ENCODE measurements at places on chromosomes 7 and 10.

DNA sequence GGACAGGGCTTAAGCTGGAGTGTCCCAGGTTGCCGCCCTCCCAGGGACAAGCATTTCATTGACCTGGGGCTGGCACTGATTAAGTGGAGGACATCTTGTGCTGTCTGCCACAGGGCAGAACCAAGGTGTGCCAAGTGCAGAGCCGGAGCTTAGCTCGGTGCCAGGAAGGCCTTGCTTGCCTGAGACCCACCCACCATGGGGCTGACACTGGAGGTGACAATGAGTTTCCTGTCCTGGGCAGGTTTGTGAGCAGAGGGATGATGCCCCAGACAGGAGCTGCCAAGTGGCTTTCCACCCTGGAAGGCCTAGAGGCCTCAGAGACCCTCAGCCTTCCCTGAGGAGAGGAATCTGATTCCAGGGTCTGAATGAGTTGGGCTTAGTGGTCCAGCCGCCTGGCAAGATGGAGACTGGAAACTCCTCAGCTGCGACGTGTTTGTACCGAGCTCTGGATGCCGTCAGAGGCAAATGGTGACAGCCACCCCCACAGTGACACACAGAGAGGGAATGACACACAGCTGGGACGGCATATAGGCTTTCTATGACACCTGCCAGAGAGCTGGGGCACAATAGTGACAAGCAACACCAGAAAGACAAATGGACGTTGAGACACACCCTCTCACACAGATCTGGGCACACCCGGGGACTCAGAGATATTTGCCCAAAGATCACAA, 2.6 kb downstream of the ADCYAP1R1 start:
- no peak for ATAC-seq

GRCh38 chr10:110335314-110336064, 30.8 kb upstream of the SMNDC1 start:
- ATAC-seq = no peak

GRCh38 chr7:104550362-104550761, 222.0 kb downstream of the LHFPL3 start:
- no peak for ATAC-seq

DNA sequence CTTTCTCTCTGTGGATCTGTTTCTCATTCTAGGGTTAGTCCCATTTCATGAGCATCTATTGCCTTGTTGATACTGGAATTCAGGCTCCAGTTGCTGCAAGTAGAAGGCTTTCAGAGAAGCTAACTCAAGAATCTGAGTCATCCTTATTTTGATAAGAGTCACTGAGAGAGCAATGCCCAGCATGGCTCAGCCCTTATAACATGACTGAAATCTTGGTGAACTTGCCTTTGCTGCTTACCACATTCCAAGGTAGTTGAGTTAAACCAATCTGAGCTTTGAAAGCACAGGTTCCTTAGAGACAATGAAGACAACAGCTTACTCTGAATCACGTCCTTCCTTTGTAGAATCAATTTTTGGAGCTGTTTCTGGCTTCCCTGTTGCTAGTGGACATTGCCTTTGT, 53.6 kb upstream of the CHCHD3 start:
- no peak for ATAC-seq

DNA sequence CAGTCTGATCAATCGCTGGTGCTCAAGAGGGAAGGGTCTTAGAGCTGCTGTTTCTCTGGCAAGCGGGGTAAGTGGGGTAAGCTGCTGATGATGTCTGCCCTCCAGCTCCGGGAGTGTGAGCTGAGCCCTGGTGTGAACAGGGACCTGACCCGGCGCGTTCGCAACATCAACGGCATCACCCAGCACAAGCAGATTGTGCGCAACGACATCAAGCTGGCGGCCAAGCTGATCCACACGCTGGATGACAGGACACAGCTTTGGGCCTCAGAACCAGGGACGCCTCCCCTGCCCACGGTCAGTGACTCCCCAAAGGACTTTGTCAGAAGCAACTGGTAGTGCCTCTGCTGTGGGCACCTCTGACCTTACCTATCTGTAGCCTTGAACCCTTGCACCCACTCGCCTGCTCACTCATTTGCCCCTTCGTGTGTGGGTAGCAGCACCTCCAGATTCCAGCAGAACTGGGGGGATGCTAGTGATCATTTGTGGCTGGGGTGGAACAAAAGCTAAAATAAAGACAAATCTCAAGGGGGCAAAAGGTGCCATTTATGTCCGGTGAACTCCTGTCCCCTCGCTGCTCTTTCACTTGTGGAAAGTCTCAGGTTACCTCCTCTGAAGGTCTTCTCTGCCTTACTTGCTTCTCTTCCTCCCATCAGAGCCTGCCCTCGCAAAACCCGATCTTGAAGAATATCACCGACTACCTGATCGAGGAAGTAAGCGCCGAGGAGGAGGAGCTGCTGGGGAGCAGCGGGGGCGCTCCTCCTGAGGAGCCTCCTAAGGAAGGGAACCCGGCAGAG, 3.2 kb downstream of the UFSP1 start:
- no peak for ATAC-seq

All from gastroesophageal sphincter (tissue), 4 donors.